Neuronal stem cell (in vitro differentiated cells): ENCODE measurements at places on chromosomes 12 and 14.

GRCh38 chr14:95516554-95517181 lies at the start of gene SYNE3:
TSS of gene SYNE3 (minus strand) at chr14:95516650. CDS start at chr14:95475821, 40,829 bp downstream.
- DNase-seq, result no peak

- no peak for DNase-seq
Measured at GRCh38 chr12:45756666-45757065, 27.2 kb downstream of the ARID2 start.

GRCh38 chr14:57735276-57735675 lies 130.6 kb downstream of the SLC35F4 start:
- no peak for DNase-seq

- peak; percentile 54 for DNase-seq
Measured at GRCh38 chr14:81164167-81164774, 56.5 kb downstream of the GTF2A1 start.

DNA sequence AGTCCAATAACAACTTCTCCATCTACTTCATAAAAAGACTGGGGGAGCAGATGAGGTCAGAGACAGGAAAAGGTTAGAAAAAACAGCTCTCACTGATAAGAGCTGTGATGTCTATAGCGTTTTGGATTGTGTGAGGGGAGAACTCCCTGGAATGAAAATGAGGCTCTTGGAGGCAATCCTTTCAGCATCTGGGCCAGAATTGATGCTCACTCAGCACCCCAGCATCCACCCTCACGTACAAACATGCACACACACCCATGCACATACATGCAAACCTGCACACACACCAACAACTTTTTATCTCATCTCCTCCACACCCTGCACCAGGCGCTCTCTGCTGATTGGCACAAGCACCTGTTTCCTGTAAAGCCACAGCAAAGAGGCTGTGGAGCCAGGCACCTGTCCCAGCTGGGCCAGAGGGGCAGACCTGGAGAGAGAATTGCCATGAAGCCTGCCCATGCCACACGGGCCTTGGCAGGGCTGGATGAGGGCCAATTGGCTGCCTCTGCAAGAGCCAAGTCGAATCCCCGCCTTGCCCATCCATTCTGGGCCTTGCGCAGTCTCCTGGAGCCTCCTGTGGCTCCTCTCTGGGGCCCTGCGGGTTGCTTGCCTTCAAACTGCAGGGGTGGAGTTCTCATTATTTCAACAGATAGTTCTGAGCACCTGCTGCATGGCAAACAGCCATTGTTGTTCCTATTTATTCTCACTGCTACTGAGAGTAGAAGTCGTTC lies 53.1 kb downstream of the SYNE3 start:
- no peak for DNase-seq

GRCh38 chr12:69092137-69092536 lies 147.2 kb upstream of the CPSF6 start:
- DNase-seq, result no peak

DNA sequence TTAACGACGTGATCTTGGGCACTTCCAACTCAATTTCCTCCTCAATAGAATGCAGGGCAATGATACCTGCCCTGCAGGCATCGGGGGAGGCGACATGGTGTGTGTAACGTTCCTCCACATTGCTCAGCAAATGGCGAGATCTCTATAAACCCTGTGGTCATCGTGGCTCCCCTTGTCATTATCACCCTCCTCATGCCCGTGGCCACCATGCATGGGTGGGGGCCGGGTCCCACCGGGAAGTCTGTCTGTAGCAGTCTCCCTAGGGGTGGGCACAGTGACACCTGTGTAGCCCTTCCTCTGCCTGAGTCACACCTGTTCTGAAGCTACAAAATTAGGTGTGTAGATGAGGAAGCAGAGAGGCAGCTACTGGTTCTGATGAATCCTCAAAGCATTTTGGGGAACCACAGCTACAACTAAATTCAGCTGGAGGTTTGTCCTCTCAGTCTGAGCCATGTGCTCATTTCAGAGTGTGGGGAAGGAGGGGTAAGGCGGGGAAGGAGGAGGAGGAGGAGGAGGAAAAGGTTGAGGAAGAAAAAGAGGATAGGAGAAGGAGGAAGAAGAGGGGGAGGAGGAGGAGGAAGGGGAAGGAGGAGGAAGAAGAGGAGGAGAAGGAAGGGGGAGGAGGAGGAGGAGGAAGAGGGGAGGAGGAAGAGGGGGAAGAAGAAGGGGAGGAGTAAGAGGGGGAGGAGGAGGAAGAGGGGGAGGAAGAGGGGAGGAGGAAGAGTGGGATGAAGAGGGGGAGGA lies 11.0 kb upstream of the CACNA2D4 start:
- no peak for DNase-seq

GRCh38 chr14:55957950-55958349 lies 160.3 kb upstream of the PELI2 start:
- DNase-seq, result peak; percentile 92

DNA sequence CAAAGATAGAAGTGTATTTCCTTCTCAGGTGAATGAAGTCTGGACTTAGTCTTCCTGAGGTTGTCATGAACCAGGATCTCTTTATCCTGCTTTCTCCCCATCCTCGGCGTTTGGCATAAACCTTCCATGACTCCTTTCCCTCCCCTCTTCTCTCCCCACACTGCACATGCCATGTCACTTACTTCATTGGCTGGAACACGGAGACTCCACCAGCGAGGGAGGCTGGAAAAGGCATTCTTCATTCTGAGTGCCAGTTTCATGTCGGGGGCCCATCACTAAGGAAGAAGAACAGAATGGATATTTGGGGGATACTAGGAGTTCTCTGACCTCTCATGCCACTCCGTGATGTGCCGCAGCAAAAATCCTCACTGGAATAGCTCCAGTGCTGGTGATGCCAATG lies 105.6 kb downstream of the VCPKMT start:
- DNase-seq, result no peak

DNA sequence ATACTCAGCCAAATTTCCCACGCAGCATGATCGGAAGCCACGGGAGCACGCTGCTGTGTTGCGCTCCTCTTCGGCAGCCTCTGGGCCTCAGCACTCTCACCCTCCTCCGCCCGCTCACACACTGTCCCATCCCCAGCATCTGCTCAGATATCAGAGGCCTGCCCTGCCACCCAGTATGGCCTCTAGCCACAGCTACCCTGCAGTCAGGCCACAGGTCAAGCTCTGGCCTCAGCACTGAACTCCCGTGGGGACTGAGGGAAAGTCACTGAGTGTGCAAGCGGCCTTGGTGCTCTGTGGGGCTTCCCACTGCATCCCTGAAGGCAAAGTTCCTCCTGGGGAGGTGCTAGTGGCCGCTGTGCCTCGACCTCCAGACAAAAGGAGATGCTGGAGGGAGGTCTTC lies 2.0 kb downstream of the KRT77 start:
- DNase-seq, result no peak
